Lower leg skin (tissue), 4 donors: ENCODE measurements at places on chromosomes 5 and 9. TPM values are rescaled to one million over a fixed set of nuclear protein-coding genes. Genes with fewer than 3 reads are reported as not detected.

- DNase-seq = no peak
These were observed 41.0 kb downstream of the ALDH1A1 start for GRCh38 chr9:72911816-72912215.

DNA sequence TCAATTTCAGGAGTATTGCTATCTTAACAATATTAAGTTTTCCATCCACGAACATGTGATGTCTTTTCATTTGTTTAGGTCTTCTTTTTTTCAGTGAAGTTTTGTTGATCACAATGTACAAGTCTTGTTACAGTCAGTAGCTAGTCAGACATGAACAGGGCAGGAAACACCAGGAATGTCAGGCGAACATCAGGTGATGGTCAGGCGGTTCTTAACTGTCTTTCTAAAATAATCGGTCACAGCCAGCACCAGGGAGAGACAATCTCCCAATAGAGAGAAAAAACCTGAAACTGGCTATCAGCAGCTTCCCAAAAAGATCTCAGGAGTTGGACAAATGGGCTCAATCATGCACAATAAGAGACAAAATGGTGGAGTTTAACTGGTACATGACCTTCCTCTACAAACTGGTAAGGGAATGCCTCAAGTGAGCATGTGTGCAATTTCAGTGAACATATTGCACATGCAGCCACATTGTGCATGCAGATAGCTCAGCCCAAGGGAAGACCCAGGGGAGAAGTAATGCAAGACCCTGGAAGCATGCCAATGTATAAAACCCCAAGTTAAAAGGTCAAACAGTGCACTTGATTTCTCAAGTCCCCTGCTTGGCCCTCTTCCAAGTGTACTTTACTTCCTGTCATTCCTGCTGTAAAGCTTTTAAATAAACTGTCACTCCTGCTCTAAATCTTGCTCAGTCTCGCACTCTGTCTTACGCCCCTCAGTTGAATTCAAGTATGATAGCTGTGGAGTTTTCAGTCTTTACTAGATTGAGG, 176.1 kb upstream of the RASEF start:
- peak; percentile 29 for DNase-seq

GRCh38 chr9:37151812-37152211, 31.4 kb downstream of the ZCCHC7 start:
- DNase-seq = no peak

GRCh38 chr9:80218328-80218727, 646.6 kb downstream of the TLE4 start:
- no peak for DNase-seq

The GABRG2 gene
- total RNA-seq = not detected

- DNase-seq = no peak
These were observed 421.5 kb upstream of the DAP start for GRCh38 chr5:11182441-11183080.

- DNase-seq = no peak
These were observed 473.7 kb upstream of the KLF4 start for GRCh38 chr9:107963246-107963645.

- DNase-seq = peak; percentile 76
These were observed 84.0 kb downstream of the WNK2 start for GRCh38 chr9:93267681-93268505.

- no peak for DNase-seq
These were observed 184.1 kb downstream of the MARCHF11 start for GRCh38 chr5:15995341-15996052.
